ENCODE measurements at places on chromosomes 1 and 21.

DNA sequence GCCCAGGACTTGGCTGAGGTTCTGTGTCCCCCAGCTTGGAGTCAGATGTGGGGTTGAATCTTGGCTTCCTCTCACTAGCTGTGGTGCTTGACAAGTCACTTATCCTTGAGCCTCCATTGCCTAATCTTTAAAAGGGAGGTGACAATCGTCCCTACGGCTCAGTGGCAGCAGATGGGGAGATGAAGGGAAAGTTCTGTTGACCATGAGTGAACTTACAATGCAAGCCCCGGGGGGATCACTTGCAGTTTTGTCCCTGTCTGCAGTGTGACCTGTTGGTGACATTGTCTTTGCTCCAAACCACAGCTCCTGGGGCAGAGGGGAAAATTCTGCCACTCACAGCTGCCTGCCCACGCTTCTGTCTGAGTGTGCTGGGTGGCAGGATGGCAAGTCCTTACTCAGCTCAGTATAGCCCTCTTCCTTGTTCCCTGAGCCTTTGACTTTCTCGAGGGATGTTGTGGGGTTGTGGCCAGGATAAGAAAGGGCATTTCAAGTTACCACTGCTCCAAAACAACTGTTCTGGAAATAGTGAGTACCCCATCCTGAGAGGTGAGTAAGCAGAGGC lies 1.7 kb downstream of the PCSK9 start:
- no peak for DNase-seq

DNA sequence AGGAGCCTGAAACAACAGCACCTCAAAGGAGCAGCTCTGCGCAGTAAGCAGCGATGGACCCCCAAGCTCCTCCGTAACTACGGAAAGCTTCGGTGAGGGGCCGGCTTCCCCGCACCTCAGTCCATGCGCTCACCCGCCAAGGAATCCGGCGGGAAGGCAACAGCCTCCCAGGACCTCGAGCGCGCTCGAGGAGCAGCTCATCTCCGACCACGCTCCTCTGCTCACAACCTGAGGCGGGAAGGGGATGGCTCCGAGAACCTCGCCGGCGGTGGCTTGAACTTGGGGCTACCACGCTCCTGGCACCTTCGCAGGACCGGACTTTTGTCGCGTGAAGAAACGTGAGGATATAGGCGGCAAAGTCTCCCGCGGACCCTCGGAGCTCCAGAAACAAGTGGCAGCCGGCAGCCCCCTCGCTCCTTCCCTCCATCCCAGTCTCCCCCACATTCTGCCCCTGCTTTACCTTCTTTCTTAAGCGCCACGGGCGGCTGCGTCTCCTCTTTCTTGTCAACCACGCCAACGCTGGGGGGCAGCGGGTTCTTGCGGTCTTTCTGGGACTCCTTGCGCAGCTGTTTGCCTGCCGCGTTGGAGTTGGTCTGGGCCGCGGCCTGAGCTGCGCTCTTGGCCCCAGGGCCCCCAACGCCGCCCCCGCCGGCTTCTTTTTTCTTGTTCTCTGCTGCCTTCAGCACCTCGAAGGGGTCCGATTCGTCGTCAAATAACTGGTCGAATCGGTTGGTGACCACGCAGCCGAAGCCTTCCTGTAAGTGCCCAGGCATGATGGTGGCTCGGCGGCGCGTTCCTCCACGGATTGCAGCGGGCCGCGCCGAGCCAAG lies 459 bp downstream of the SERBP1 start:
- peak; percentile 22 for DNase-seq

- DNase-seq = no peak
Measured at GRCh38 chr1:7145947-7146346, 360.7 kb downstream of the CAMTA1 start.

GRCh38 chr1:173122344-173122935 lies 71.7 kb upstream of the TNFSF18 start:
- no peak for DNase-seq

All from stimulated activated CD8-positive, alpha-beta memory T cell treated with anti-CD3 and anti-CD28 coated beads, Interleukin-12 subunit alpha, Interleukin-12 subunit beta, amount 100 ng/mL, for 4 hours (primary cell).